Fibroblast of mammary gland (primary cell): ENCODE measurements at places on chromosomes 2 and 18.

GRCh38 chr2:111957872-111958354, 59.5 kb downstream of the MERTK start:
- DNase-seq: peak; percentile 22

- DNase-seq: no peak
These were observed 149.0 kb upstream of the GLI2 start for GRCh38 chr2:120586507-120587278.

DNA sequence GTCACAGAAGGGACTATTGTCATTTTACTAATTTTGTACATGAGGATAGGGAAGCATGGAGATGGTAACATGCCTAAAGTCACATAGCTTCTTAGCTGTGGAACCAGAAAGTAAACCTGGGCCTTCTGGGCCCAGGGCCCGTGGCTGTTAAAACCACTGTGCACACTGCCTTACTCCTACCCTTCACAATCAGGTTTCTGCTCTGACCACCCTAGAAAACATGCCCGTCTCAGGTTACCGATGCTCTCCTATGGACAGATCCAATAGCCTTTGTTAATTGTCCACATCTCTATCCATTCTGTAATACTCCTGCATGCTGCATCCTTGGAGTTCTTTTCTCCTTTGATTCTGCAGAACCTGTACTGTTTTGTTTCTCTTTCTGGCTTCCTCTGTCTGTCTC, 79.0 kb upstream of the TACR1 start:
- DNase-seq: no peak

DNA sequence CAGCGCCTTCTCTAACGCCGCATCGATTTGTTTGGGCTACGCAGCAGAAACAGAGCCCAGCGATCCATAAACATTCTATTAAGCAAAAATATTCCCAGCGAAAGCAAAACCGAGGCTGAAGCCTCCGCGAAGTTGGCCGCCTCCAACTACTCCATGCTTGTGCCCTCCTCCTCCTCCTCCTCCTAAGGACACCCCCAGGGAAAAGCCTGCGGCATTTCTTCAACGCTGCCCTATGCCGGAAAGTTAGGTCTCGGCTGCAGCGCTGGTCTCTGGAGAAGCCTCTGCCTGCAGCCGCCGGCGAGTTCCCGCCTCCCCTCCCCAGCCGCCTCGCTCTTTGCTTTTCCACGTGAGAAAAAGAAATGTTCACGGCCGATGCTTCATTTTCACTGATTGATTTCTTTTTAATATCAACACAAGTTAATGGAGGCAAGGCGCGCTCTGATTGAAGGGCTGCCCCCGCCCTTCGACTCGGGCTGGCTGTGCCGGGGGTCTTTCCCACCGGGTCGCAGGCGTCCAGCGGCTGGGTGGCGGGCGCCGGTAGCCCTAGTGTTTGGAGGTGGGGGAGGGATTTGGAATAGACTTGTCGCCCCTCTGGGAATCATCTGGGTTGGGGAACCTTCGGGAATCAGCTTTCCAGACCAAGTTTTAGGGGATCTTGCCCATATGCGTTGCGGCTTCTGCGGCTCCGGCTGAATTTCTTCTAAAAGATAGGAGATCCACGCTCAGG, 3.9 kb downstream of the NRP2 start:
- DNase-seq: no peak

- DNase-seq: no peak
These were observed 20.3 kb downstream of the MRPL19 start for GRCh38 chr2:75666911-75667310.

- peak; percentile 91 for DNase-seq
These were observed 174.9 kb downstream of the ASB1 start for GRCh38 chr2:238601433-238602222.

GRCh38 chr2:221570321-221570935, 1.7 kb downstream of the EPHA4 start:
- peak; percentile 31 for DNase-seq

DNA sequence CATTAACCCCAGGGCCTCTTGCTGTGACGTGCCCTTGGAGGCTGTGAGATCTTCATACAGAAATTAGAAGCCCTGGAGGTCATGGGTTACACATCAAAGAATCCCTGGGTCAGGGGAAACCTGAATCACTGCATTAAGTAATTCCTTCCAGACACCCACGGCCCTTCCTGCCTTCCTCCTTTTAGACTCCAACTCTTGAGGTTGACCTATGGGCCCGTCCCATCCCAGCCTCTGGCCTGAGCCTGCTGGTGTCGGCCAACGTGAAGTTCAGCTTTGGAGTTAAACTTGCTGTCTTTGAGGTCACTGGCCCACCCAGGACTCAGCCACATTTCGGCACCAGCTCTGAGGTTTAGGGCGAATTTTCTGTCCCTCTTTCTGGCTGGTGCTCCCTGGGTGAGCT, 198.3 kb downstream of the ACKR3 start:
- peak; percentile 30 for DNase-seq

GRCh38 chr2:205683502-205684367, 1.4 kb downstream of the NRP2 start:
- DNase-seq: peak; percentile 84

DNA sequence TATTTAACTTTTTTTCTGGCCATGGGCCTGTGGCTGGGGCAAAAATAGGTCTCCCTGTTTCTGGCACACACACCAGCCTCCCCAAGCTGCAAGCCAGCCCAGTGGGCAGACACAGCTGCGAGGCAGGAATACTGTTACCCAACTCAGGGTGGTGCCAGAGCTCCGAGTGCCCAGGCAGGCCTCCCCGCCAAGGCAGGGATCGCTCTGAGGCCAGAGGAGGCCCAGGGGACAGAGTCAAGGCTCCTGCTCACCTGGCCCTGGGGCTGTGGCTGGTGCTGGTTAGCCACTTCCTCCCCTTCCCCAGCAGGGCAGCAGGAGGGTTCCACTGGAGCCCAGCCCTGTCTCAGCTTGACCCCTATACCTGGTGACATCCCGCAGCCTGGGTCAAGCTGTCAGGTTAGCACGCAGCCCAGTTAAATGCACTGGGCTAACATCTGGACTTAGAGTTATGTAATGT, 67.1 kb upstream of the EPAS1 start:
- DNase-seq: no peak

- no peak for DNase-seq
These were observed 221.9 kb downstream of the TSN start for GRCh38 chr2:121977326-121977725.

- no peak for DNase-seq
These were observed 238.7 kb upstream of the COPS8 start for GRCh38 chr2:236847023-236847422.

DNA sequence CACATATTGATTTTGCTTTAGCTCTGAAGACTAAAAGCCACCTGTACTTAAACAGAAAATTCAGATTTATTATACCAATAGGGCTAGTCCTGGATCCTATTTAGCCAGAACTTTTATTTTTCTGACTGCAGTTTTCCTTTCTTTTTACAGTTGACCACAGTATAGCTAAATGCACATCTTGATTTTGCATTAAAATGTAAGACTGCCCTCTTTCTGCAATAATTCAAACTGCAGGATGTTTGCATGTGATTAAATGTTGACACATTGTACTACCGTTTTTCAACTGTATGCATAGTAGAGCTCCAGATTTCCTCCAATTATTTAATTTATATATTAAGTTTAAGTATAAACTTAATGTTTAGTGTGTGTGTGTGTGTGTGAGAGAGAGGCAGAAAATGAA, 1262.9 kb downstream of the SUCLG1 start:
- peak; percentile 7 for DNase-seq

GRCh38 chr2:109200616-109201464, 71.8 kb downstream of the SH3RF3 start:
- no peak for DNase-seq

GRCh38 chr2:207902821-207903220, 122.5 kb downstream of the PLEKHM3 start:
- DNase-seq: no peak

DNA sequence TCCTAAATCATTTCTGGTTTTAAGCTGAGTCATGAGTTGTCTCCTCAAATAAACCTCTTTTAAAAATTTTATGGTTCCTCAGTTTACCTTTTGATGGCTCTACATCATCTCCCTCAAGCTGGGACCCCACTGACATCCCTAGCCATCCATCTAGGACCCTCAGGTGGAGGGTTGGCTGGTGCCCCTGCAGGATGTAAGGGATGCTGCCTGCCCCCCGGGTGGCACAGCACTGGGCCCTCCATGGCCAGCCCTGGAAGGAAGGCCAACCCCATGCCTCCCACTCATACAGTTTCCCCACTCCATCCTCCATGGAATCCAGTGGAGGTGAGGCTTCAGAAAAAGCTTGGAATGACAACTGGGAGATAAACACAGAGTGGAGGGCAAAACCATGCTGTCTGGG, 17.2 kb upstream of the GPC1 start:
- no peak for DNase-seq

- DNase-seq: no peak
These were observed 10.4 kb upstream of the SKOR2 start for GRCh38 chr18:47261902-47262300.

GRCh38 chr18:79480171-79481045, 84.7 kb downstream of the NFATC1 start:
- no peak for DNase-seq

DNA sequence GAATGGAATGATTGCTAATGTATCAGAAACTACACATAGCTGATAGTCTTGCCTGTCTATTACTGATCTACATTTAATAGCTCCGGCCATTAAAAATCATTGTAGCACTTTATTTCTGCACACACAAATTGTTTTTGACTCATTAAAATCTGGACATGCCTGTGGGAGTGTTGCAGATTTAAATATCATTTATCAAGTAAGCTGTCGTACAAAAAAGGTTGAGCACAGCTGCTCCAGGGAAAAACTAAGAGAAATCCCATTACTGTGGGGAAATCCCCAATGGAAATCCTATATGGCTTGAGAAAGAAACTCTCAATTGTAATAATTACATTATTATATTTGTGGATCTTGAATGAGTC, 99.6 kb upstream of the CERS6 start:
- DNase-seq: no peak

- DNase-seq: no peak
These were observed 683.0 kb downstream of the DSC3 start for GRCh38 chr18:30359521-30359920.

DNA sequence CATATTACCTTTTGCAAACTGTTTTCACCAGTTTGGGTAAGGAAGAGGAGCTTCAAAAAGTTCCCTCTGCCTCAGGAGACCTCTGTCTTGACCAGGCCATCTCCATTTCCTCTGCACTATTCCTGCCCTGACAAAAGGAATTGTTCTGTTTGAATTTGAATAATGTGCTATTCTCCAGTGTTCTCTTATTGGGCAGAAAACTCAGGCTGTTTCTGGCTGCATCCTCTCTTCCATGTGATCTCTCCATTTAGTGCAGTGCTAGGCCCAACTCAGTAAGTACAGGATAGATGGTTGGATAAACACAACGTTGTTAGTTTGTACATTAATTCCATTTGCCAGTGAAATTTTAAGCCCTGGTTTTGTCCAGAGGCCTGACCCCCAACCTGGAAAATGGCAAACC, 102.2 kb upstream of the CELF4 start:
- DNase-seq: no peak

GRCh38 chr2:16129716-16130540, 189.6 kb downstream of the MYCN start:
- no peak for DNase-seq

DNA sequence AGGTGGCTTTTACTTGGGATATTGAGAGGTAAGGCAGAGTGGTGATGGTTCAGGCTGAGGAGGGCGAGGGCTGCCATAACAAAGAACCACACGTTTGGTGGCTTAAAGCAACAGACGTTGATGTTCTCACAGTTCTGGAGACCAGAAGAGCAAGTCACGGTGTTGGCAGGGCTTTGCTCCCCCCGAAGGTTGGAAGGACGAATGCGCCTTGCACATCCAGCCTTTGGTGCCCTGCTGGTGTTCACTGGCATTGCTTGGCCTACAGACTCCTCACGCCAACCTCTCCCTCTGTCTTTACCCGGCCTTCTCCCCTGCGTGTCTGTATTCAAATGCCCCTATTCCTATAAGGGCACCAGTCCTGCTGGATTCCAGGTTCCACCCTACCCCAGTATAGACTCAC, 125.4 kb downstream of the TPO start:
- DNase-seq: peak; percentile 14

DNA sequence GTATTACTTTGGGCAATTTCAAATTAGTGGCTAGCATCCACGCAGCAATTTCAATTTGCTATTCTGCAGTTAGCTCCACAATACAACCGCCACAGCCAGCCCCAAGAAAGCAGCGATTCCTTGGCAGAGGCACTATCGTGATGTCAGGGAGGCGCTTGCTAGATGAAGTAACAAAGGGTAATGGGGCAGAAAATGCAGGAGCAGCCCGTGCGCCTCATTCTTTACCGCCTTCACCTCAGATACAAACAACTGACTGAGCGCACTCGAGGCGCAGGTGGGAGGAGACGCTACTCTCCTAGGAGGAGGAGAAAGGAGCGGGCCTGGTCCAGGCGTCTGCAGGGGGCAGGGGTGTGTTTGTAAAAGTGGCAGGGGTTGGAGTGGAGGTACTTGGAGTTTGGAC, 76.9 kb upstream of the ASB18 start:
- no peak for DNase-seq
